Activated CD8-positive, alpha-beta T cell treated with anti-CD3 and anti-CD28 coated beads for 36 hours (primary cell): ENCODE measurements at places on chromosomes 7 and 10. TPM values are rescaled to one million over a fixed set of nuclear protein-coding genes. Genes with fewer than 3 reads are reported as not detected.

Gene ECHDC3
- 1.7 TPM for total RNA-seq

Gene EGFR
- not detected for total RNA-seq

- H3K4me1 ChIP-seq, result peaks cover 65% of the 10 kb centered on the region
- peak overlapping the region; percentile 90 for H3K4me3 ChIP-seq
- no peaks in the 10 kb centered on the region for H3K27me3 ChIP-seq
- peak overlapping the region; percentile 92 for H3K27ac ChIP-seq
Measured at GRCh38 chr7:21944616-21945453, 864 bp downstream of the CDCA7L start.

GRCh38 chr10:13340626-13341376 is 7.3 kb downstream of the SEPHS1 start:
- peak; percentile 66 for DNase-seq
- peaks cover 40% of the 10 kb centered on the region for H3K4me1 ChIP-seq
- H3K27ac ChIP-seq, result peak overlapping the region; percentile 34
- peak overlapping the region; percentile 44 for H3K4me3 ChIP-seq
- H3K36me3 ChIP-seq, result peaks cover 59% of the 10 kb centered on the region

- H3K27me3 ChIP-seq, result peaks cover 15% of the 10 kb centered on the region
- H3K4me3 ChIP-seq, result no peak overlapping the region
- H3K4me1 ChIP-seq, result no peaks in the 10 kb centered on the region
- H3K27ac ChIP-seq, result no peak overlapping the region
- H3K36me3 ChIP-seq, result no peaks in the 10 kb centered on the region
- DNase-seq, result peak; percentile 63
Measured at GRCh38 chr10:84008878-84009277, 130.4 kb upstream of the GHITM start.
